CD8-positive, alpha-beta T cell (primary cell): ENCODE measurements at places on chromosomes 7 and 10. TPM values are rescaled to one million over a fixed set of nuclear protein-coding genes. Genes with fewer than 3 reads are reported as not detected.

Gene KIAA1549
- 0.06 TPM for total RNA-seq

Gene GRB10
- 2.9 TPM for total RNA-seq

Gene GLI3
- total RNA-seq, result 0.22 TPM

Gene RINT1
- total RNA-seq, result 46.3 TPM

Gene OR2A12
- total RNA-seq, result not detected

Gene TSPAN14
- 66.1 TPM for total RNA-seq

Gene CYP3A5
- total RNA-seq, result not detected

Gene TAS2R4
- not detected for total RNA-seq

Gene UTF1
- total RNA-seq, result not detected

Gene CALCR
- total RNA-seq, result not detected

DNA sequence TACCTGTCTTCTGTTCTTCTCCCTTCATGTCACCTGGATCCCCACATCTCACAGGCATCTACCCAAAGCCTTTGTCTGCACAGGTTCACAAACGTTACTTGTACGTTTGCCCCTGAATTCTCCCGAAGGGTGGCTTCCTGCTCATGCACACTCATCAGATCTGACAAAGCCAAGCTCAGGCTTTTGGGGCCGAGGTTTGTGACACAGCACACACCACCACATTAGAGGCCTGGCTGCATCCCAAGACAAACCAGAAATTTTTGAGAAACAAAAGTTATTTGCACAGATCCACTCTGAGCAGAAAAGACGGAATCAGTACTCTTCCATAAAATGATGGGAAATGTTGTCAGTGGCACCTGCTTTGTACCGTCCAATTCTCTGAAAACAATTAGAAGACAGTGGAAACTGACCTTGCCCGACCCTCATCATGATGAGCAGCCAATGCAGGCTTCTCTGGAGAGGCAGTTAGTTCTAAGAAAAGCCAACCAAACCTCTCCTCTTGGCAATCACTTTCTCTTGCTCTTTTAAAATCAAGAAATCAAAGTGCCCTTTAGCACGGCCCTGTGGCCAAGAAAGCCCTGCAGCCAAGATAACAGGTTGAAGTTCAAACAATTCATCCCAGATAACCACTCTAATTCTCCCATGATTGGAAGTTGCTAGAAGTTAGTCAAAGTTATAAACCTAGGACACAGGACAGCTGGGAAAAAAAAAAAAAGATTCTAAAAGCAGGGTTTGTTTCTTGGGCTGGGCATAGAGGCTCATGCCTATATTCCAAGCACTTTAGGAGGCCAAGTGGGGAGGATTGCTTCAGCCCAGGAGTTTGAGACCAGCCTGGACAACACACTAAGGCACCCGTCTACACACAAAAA, 13.6 kb upstream of the SVIL start:
- no peak for DNase-seq

DNA sequence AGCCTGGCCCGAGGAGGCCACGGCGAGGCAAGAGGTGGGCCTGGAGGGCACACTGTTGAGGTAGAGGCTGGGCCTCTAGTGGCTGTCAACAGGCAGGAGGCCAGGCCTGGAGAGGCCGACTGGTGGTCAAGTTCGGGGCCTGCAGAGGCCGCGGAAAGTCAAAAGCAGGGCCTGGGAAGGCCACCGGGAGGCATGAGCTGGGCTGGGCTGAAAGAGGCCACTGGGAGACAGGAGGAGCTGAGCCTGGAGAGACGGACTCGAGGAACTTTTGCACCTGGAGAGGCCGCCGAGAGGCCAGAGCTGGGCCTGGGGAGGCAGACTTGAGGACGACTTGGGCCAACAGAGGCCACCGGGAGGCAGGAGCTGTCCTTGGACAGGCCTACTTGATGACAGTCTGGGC, 321.2 kb downstream of the ZNF479 start:
- DNase-seq, result no peak

DNA sequence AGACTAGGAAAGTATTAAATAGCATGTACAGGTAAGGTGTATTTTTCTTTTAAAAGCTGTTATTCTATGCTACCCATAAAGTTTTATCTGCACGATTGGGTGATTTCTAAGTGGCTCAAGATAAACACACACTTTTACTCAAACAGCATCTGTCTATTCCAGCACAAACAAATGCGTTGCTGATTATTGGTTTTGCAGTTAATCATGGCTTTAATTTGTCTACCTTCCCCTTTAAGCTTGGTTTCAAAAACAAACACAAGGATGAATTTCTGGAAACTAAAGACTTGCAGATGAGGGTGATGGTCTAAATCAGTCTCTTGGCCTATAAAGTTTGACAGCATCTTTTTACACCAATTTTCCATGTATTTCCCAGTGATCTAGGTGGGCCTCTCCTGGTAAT, 94.2 kb downstream of the NRP1 start:
- no peak for DNase-seq

DNA sequence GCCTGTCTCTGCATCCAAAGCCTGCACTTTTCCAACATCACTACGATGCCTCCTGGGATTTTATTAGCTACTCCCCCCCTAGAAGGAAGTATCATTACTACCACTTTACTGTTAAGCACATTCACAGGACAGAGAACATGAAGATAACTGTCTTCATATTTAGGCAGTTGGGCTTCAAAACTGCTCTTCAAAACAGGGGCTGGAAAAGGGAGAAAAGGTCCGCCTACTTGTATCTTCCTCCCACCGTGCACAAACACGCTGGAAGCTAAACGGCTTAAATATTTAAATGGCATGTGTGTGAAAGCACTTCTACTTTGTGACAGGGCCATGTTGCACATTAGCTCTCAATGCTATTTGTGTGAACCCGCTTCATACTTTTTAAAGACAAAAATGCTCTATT, 999 bp downstream of the ITIH5 start:
- no peak for DNase-seq

GRCh38 chr10:48446785-48447184, 140.3 kb downstream of the MAPK8 start:
- no peak for DNase-seq

- no peak for DNase-seq
Measured at GRCh38 chr7:46852795-46853194, 729.1 kb downstream of the TNS3 start.

DNA sequence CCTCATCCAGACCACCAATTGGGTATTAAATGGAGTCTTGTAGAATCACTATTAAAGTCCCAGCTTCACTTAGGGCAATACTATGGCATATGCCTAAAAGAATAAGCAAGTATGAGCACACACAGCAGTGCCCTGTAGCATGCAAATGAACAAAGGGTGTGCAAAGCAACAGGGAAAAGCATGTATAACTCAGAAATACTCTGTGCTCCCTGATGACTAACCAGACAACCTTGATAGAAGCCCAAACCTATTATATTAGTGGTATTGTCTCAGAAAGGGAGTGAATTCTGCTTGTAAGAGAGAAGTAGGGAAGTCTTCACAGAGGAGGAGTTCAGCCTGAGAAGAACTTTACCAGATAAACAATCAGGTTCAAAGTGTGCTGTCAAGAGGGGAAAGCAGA, 131.2 kb downstream of the DGKI start:
- DNase-seq, result no peak

- no peak for DNase-seq
Measured at GRCh38 chr10:61160253-61160652, 216.3 kb upstream of the RHOBTB1 start.

DNA sequence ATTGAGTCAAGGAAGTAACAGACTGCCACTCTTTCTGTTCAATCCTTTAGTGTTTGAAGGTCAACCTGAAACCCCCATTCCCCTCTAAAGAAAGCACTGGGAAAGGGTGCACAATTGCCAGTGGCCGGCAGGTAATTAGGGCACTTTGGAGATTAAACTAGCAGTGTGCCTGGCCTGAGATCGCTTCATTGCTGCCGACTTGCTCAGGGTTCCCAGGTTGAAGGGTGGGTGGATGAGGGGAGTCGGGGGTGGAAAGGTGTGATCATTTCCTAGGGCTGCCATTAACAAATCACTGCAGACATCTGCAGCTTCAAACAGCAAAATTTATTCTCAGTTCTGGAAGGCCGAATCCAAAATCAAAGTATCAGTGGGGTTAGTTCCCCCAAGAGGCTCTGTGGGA, 16.3 kb upstream of the BTBD16 start:
- DNase-seq, result no peak

DNA sequence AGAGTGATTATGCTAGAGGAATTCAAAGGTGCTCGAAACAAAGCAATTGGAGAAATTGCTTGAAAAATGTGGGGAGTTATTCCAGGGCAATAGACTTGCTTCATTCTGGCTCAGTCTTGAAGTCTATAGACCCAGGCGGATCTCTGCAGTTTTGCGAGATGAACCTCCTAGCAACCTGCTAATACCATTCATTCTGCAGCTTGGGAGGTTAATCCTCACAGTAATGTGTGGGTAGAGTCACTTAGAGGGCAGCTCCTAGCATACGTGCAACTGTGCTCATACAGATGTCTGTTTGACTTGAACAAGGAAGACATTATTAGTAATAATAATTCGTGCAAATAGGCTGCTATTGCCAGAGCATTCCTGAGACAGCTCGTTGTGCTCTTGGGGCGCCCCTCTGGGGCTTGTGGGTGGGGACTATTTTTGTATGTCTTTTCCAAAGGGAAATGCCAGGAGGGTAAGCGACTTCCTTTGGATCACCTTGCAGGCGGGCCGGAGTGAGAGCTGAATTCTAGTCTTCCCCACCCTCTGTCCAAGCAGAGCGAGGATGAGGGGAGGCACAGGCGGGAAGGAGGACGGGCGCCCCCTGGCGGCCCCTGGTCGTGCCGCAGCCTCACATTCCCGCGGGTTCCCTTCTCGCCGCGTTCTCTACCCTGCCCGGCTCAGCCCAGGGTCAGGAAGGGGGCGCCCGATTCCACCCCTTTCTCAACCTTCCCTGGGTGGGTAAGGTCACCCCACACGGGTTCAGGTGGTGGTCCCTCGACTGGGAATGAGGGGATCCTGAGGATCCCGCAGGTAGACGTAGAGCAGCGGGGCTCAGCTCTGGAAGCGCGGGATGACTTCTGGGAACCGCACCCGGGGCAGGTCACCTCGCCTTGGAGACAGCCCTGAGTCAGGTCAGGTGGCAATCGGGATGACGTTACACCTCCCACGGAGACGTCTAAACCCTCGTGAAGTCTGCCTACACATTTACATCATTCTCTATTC, 241.5 kb downstream of the PHTF2 start:
- DNase-seq, result peak; percentile 63

DNA sequence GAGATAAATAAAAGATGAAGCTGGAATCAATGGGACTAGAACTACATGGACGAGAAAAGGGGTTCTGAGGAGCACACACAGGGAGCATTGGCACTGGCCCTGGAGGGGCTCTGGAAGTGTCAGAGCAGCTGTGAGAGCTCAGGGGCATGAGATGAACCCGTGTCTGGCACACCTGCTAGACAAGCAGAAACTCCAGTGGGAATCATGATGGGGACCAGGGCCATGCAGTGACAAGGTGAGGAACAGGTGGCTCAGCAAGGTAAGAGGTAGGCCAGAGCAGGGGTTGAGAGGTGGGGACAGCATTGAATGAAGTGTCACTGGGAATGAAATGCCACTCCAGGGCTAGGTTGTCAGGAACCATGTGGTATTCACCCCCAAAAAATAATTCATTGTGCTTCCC, 588.5 kb downstream of the GRID1 start:
- no peak for DNase-seq

DNA sequence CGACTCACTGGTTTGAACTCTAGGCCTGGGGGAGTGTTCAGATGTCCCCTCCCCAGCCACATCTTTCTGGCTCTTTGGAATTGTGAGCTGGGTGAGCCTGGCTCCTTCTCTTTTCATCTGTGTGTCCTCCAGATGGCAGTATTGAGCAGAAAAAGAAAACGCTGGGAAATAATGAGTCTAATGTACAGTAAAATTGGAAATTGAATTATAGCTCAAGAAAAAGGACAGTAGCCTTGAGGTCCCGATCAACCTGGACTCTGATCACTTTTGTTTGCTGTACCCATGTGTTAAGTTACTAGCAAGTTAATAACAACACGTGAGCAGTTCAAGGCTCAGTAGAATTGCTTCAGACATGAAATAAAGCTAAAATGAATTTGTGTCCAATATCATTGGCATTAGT, 77.9 kb downstream of the SNX10 start:
- DNase-seq, result no peak

DNA sequence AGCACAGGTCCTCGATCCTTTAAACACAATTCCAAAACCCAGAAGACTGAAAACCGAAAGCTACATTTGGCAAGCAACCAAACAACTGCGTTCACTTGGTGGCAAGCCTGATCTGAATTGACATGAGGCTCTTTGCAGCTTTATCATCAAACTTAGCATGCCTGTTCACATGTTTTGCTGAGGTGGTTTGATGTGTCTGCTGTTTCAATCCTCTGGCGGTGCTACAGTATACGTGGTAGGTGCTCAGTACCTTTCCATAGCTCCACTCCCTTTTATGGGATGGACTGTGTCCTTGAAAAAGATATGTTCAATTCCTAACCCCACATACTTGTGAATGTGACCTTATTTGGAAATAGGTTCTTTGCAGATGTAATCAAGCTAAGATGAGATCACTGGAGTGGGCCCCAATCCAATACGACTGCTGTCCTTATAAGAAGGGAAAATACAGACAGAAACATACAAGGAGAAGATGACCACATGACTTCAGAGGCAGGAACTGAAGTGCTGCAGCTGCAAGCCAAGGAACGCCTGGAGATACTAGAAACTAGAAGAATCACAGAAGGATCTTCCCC, 33.4 kb downstream of the CCDC6 start:
- DNase-seq, result no peak

DNA sequence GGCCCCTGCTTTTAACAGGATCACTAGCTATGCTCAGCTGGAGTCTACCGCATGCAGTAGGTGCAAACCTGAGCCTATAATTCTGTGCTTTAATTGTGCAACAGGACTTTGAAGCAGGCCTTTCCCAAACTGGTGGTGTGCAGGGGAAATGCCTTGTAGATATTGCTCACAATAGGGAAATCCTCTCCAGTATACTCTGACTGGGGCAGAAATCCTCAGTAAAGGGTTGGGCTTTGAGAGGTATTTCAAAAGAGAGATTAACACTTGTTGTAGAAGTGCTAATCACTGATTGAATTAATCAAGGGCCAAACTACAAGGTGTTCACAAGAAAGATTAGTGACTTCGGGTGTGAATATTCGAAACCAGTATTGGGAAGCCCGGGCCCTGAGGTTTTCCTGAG, 58.5 kb upstream of the EXOC6 start:
- no peak for DNase-seq

- DNase-seq, result no peak
Measured at GRCh38 chr10:46285966-46286620, 704 bp upstream of the ANTXRL start.

GRCh38 chr10:133557381-133557780, 8.0 kb downstream of the SYCE1 start:
- DNase-seq, result no peak

- peak; percentile 80 for DNase-seq
Measured at GRCh38 chr7:148527717-148528168, 62.8 kb upstream of the C7orf33 start.

DNA sequence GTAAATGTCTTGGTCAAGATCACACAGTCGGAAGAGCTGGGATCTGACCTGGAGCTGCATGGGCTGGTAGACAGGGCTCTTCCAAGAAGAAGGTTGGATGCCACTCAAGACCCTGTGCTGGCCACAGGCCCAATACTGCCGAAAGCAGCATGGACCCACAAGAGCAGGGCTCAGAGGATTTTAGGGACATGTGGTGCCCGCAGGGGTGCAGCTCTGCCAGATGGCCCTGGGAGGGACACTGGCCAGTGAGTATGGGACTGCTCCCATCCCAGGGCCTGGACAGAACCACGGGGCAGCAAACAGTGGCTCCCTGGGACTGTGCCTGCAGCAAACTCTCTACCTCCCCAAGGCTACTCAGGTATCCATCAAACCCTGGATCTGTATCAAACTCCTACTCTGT, 12.4 kb downstream of the MAT1A start:
- no peak for DNase-seq

GRCh38 chr7:41731493-41732435, 28.9 kb upstream of the INHBA start:
- no peak for DNase-seq
